ENCODE measurements at places on chromosomes 3 and 15.

DNA sequence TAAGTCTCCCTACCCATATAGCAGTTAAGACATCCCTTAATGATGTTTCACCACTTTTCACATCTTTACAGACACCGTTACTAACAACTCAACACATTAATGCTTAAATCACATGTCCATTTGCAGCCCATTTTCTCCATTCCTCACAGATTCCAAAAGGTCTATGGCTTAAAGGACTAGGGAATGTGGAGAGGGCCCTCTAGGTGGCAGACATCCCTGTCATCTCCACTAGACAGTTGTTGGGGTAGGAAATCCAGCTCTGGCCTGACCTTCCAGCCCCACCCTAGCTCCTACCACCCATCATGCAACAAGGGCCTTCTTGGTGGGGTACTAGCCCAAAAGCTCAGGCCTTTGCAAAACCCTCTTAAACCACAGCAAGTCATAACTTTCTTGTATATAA, 25.2 kb downstream of the CPEB1 start:
- DNase-seq: peak; percentile 5

GRCh38 chr15:59966262-59966661, 37.8 kb upstream of the FOXB1 start:
- no peak for DNase-seq

- DNase-seq: no peak
Measured at GRCh38 chr3:157073810-157074209, 86.1 kb downstream of the CCNL1 start.

DNA sequence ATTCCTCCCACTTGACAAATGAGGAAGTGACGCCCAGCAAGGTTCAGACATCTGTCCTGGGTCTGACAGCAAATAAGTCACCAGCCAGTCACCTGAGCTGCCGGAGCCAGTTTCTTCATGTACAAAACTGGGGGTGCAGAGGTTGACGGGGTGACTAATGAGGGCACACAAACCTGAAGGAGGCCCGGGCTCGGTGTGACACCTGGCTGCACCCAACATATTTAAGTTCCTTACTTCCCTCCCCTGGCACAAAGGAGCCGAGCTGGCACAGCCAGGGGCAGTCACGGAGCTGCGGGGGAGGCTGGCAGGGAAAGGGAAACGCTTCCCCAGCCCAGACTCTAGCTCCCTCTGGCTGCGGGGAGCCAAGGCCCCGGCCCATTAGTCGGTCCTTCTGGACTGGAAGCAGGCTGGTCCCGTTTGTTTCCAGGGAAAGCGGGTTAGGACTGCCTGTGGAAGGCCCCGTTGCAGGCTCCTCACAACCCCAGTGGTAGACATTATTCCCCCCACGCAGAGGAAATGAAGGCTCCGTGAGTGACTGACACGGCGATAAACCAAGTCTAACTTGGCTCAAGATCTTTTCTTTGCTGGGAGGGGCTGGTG, 2.3 kb downstream of the FBXL22 start:
- DNase-seq: peak; percentile 76

GRCh38 chr15:73923488-73924164, 2.6 kb upstream of the LOXL1 start:
- no peak for DNase-seq

GRCh38 chr3:134092208-134092701, 62.5 kb upstream of the SLCO2A1 start:
- DNase-seq: no peak

- no peak for DNase-seq
Measured at GRCh38 chr3:11910971-11911531, 64.4 kb upstream of the TAMM41 start.

- no peak for DNase-seq
Measured at GRCh38 chr3:64462203-64462602, 225.6 kb downstream of the ADAMTS9 start.
